ENCODE measurements at places on chromosomes 12 and 14. TPM values are rescaled to one million over a fixed set of nuclear protein-coding genes. Genes with fewer than 3 reads are reported as not detected.

DAO gene
- not detected for total RNA-seq

TGFB3 gene
- total RNA-seq, result 0.84 TPM

FAM90A1 gene
- not detected for total RNA-seq

SMCO2 gene
- not detected for total RNA-seq

JPH4 gene
- not detected for total RNA-seq

KRT83 gene
- total RNA-seq, result 1.4 TPM

NKX2-1 gene
- not detected for total RNA-seq

POTEG gene
- not detected for total RNA-seq

CMAS gene
- 30.3 TPM for total RNA-seq

EIF2S3B gene
- total RNA-seq, result 2.5 TPM

PAPLN gene
- total RNA-seq, result 0.92 TPM

NUDT14 gene
- total RNA-seq, result 13.6 TPM

HEBP1 gene
- 8.6 TPM for total RNA-seq

AKAP3 gene
- 0.72 TPM for total RNA-seq

PTGES3 gene
- 222 TPM for total RNA-seq

CNTN1 gene
- total RNA-seq, result 45.0 TPM

TAS2R9 gene
- total RNA-seq, result not detected

MDGA2 gene
- total RNA-seq, result 0.42 TPM

SMIM41 gene
- not detected for total RNA-seq

ARHGEF40 gene
- 9.3 TPM for total RNA-seq

RFX4 gene
- not detected for total RNA-seq

SLC25A47 gene
- total RNA-seq, result not detected

TOMM20L gene
- not detected for total RNA-seq

MRPS35 gene
- 139 TPM for total RNA-seq

TMBIM6 gene
- total RNA-seq, result 642 TPM

CCDC196 gene
- not detected for total RNA-seq

CCDC177 gene
- not detected for total RNA-seq

LIN7A gene
- 42.9 TPM for total RNA-seq

FOXM1 gene
- total RNA-seq, result 28.1 TPM

ARID2 gene
- 32.1 TPM for total RNA-seq

BCL11B gene
- not detected for total RNA-seq

MANSC4 gene
- not detected for total RNA-seq

INHBC gene
- not detected for total RNA-seq

ARF6 gene
- total RNA-seq, result 47.8 TPM

PLA2G1B gene
- not detected for total RNA-seq

TBC1D30 gene
- total RNA-seq, result 6.6 TPM

PTGDR gene
- not detected for total RNA-seq

AQP2 gene
- total RNA-seq, result not detected

IL26 gene
- not detected for total RNA-seq

LPAR5 gene
- not detected for total RNA-seq

PMCH gene
- total RNA-seq, result not detected

NR4A1 gene
- total RNA-seq, result 92.3 TPM

KRT3 gene
- not detected for total RNA-seq

LMNTD1 gene
- total RNA-seq, result 0.15 TPM

ATP23 gene
- total RNA-seq, result 19.1 TPM

ATN1 gene
- 10.5 TPM for total RNA-seq

KRT75 gene
- not detected for total RNA-seq

OR6C2 gene
- not detected for total RNA-seq

All from NCI-H460 (cell line).